ENCODE measurements at places on chromosomes 1 and 21.

DNA sequence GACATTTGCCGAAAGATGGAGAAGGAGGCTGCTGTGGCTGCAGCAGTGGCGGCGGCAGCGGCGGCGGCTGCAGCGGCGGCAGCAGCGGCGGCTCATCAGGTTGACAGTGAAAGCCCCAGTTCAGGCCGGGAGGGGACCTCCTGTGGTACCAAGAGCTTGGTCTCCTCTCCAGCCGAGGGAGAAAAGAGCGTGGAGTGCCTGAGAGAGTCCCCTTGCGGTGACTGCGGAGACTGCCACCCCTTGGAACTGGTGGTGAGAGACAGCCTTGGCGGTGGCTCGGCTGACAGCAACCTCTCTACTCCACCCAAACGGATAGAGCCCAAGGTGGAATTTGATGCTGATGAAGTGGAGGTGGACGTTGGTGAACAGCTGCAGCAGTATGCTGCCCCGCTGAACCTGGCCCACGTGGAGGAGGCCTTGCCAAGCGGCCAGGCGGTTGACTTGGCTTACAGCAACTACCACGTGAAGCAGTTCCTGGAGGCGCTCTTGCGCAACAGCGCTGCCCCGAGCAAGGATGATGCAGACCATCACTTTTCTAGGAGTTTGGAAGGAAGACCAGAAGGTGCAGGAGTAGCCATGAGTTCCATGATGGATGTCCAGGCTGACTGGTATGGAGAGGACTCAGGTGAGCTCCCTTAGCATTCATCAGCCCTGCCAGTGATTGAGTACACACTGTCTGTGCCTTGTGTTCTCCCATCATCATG, 6.3 kb downstream of the ZBTB8B start:
- no peak for DNase-seq

DNA sequence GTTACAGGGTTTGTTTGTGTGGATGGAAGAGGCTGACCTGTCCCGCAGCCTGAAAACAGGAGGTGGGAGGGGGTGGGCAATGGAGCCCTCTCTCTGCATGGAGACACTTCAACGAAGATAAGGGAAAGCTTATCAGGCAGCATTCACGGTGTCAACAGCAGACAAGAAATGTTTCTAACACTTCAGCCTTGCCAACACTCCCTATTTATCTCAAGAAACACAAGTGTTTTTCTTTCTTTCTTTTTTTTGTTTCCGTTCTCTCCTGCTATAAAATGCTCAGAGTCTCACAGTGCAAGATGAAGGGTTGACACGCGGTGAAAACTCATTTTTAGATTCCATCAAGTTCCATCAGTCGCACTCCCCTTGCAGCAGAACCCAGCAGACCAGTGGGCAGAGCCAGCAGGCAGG, 594.4 kb downstream of the MATN1 start:
- no peak for DNase-seq

DNA sequence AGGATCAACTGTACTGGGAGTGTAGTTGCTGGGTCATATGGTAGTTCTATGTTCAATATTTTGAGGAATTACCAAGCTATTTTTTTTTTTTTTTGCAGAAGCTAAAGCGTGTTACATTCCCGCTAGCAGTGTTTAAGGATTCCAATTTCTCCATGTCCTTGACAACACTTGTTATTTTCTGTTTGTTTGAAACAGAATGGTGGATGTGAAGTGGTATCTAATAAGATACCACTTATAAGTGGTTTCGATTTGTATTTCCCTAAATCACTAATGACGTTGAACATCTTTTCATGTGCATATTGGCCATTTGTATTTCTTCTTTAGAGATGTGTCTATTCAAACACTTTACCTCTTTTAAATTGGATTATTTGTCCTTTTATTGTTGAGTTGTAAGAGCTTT, 112.2 kb downstream of the DISP1 start:
- DNase-seq = no peak

DNA sequence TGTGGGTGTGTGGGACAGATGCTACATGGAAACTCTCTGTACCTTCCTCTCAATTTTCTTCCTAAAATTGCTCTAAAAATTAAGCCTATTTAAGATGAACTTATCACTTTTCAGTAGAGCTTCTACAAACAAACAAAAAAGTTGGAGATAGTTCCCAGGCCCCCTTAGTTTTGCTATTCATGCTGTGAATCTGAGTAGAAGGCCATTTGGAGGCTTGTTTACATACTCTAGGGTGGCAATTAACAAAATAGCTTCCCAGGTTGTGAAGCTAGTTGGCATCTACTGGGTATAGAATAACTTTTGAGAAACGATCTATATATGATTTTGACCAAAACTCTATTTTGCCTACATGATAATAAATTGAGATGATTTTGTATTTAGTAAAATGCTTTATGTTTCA, 541.4 kb upstream of the B3GALT2 start:
- no peak for DNase-seq

DNA sequence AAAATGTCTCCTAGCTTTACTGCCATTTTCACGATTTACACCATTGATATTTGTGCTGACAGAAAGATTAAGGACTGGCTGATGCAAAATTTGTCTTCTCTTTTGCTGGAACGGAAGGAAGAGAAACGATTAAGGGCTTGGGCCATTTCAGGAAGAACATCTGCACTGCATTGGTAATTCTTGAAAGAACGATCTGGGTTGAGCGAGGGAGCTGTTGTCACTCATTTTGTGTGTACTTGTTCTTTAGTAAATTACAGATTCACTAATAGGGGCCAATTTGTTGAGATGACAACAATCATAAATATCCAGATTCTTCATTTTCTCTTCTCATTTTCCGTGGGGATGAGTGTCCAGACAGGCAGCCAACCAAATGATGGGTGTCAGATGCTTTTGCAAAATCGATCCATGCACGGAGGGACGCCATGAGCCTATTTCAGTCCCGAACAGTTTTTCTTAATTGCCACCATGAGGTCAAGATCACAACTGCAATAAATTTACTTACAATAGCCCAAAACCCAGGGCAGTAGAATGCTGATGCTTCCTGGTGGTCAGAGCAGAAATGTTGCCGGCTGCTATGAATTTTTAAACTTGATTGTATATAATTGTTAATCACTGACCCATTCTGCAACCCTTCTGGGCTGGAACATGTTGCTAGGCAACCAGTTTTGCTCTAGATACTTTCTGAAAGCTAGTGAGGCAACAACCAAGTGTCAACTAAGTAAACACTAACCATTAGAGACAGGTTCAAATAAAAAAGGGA, 132.4 kb upstream of the TIAM1 start:
- DNase-seq = no peak

DNA sequence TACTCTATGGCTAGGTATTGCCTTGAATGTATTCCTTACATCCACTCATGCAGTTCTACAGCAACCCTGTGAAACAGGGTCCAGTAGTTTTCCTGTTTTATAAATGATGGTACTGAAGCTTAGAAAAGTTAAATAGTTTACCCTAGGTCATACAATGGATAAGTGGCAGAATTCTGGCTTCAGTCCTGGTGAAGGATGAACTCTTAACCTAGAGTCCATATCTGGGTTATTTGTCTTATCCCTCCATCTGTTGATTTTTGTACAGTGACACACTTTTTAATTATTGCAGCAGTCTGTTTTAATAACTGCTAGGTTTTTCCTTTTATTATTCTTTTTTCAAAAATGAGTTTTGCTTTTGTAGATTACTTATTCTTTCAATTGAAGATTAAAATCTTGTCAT, 263.9 kb downstream of the DNM3 start:
- DNase-seq = no peak

Measured in stimulated activated CD4-positive, alpha-beta T cell treated with anti-CD3 and anti-CD28 coated beads, Interleukin-1b, Interleukin-23, amount 100 ng/mL, for 1 hour (primary cell).